ENCODE measurements at places on chromosomes 1 and 21. TPM values are rescaled to one million over a fixed set of nuclear protein-coding genes. Genes with fewer than 3 reads are reported as not detected.

CNIH3 gene
- polyA plus RNA-seq, result 19.7 TPM

CYP4Z1 gene
- not detected for polyA plus RNA-seq

- no peak for DNase-seq
Observed at GRCh38 chr21:15761507-15762100, 31.8 kb downstream of the USP25 start.

DNA sequence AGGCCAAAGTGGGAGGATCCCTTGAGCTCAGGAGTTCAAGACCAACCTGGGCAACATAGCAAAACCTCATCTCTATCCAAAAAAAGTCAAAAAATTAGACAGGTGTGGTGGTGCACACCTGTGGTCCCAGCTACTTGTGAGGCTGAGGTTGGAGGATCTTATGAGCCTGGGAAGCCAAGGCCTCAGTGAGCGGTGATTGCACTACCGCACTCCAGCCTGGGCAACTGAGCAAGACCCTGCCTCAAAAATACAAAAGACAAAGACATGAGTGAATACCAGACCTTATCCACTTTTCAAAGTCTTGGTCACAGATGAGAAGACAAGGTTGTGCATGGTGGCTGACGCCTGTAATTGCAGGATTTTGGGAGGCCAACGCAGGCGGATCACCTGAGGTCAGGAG is 13.2 kb upstream of the MSTO1 start:
- DNase-seq, result no peak

GRCh38 chr1:151516031-151516511 is 4.9 kb downstream of the CGN start:
- peak; percentile 17 for DNase-seq

- DNase-seq, result no peak
Observed at GRCh38 chr1:43586136-43586731, 55.6 kb downstream of the PTPRF start.

DNA sequence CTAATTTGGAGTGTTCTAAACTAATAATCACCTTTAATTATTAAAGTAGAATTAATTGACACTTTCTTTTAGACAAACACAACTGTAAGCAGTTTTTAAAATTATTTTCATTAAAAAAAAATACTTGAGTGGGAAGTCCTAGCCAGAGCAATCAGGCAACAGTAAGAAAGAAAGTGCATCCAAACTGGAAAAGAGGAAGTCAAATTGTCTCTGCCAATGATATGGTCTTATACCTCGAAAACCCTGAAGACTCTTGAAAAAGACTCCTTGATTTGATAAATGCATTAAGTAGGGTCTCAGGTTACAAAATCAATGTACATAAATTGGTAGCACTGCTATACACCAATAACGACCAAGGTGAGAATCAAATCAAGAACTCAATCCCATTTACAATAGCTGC is 83.0 kb upstream of the GADD45A start:
- no peak for DNase-seq

GRCh38 chr21:20639026-20639425 is 359.2 kb upstream of the NCAM2 start:
- peak; percentile 1 for DNase-seq

DNA sequence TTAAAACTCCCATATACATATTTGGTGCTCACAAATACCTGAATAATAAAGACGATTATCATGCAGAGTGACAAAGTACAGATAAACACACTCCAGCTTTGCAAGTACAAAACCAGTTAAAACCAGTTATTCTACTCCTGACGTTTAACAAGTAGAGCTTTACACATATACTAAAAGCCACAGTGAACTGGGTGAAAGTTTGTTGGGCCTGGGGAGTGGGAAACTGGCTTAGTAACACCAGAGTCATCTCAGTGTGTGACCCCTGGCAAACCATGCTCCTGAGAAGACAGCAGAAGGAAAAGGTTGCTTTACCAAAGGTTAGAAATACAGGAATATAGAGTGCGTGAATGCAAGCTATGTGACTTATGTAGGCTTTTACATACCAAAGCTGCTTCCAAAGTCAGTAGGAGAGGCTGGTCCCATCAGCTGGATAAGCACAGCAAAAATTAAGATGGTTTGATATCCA is 148.1 kb downstream of the NRIP1 start:
- peak; percentile 48 for DNase-seq

DNA sequence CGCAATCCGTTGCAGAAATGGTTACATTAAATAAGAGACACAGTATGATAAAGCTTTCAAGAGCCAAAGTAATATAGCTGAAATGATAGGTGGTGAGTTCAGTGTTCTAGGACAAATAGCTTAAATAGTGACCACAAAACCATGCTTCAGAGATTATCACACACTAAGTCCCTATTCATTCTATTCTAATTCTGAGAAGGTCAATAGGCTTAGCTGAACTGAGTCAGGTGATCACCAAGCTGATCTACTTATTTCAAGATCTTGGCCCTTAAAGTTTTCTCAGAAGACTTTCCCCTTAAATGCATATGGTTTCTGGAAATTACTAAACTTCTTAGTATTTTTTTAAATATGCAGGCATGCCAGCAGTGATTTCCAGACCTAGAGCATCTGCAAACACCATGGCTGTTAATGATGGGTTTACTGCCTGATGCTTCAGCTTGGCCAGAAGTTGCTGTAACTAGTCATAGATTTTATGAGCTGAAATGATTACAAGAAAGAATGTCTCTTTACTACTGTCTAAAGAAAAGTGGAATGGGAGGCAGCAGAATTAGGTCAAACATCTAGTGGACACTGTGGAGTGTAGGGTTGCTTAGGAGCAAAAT is 242.9 kb downstream of the ST6GALNAC3 start:
- DNase-seq, result no peak

All from fibroblast of lung (primary cell).